ENCODE measurements at places on chromosomes 3 and 15. TPM values are rescaled to one million over a fixed set of nuclear protein-coding genes. Genes with fewer than 3 reads are reported as not detected.

Gene RSL24D1
- 149 TPM for total RNA-seq

Gene SV2B
- 0.08 TPM for total RNA-seq

Gene IGSF10
- total RNA-seq, result 0.32 TPM

Gene TMA7
- total RNA-seq, result 631 TPM

Gene POPDC2
- total RNA-seq, result 0.19 TPM

Gene CCDC54
- not detected for total RNA-seq

Gene OIP5
- 19.5 TPM for total RNA-seq

Gene PRKCI
- total RNA-seq, result 23.7 TPM

Gene CA12
- total RNA-seq, result 0.57 TPM

Gene CPNE4
- not detected for total RNA-seq

Gene SKOR1
- 1.1 TPM for total RNA-seq

Gene MRPL3
- 200 TPM for total RNA-seq

Gene CCR1
- 0.03 TPM for total RNA-seq

Gene GPR15
- not detected for total RNA-seq

Gene AP3B2
- total RNA-seq, result 3.0 TPM

Gene AVEN
- 21.3 TPM for total RNA-seq

Gene TLR9
- not detected for total RNA-seq

Gene PAQR5
- 0.69 TPM for total RNA-seq

Gene MED12L
- total RNA-seq, result 1.5 TPM

Gene GNB5
- 44.6 TPM for total RNA-seq

Gene TRIM69
- total RNA-seq, result 4.9 TPM

Gene GOLGA6A
- not detected for total RNA-seq

Gene ATP13A4
- total RNA-seq, result not detected

Gene ANKRD63
- total RNA-seq, result 0.37 TPM

Gene FAH
- 33.3 TPM for total RNA-seq

Gene C2CD4A
- total RNA-seq, result not detected

Gene MST1R
- total RNA-seq, result 1.4 TPM

Gene CTDSPL
- 7.5 TPM for total RNA-seq

Gene DPPA4
- total RNA-seq, result not detected

Gene MON1A
- 12.3 TPM for total RNA-seq

Gene TRANK1
- 1.9 TPM for total RNA-seq

Gene COL6A5
- total RNA-seq, result not detected

All from A375 (cell line).